ENCODE measurements at places on chromosomes 5 and 9.
A peak's percentile ranks its signal among the peaks of the same experiment; 100 is the strongest.

- no peak for DNase-seq
Observed at GRCh38 chr9:108351571-108351970, 504.2 kb downstream of the ACTL7B start.

GRCh38 chr9:116243708-116244107, 90.1 kb downstream of the PAPPA start:
- no peak for DNase-seq

DNA sequence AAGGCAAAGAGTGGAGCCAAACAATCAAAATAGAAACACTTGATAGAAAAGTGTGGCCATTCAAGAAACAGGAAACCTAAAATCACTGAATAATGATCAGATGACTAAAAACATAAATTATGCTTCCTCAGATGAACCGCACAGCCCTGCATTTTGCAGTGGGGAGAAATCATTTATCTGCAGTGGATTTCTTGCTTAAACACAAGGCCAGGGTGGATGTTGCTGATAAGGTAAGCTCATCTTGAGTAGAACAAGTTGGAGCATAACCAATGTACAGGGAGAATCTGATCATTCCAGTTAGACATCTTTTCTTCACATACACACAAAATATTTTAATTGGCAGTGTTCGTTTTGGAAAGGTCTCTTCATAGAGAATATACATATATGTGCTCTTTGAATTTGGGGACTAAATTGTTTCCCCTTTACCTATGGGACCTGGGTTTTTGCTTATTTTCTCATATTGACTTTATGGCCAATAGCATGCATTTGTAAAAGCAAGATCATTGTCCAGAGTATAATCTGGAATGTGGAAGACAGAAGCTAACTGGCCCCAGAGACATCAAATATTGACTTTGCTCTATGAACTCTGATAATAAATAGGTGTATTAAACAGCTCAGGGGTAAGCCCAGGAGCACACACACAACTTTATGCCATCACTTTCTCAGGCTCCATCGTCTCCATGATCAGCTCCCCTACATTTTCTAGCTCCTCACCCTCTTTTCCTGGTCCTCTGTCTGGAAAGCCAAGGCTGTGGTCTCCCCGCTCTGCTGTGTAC, 9.1 kb downstream of the ANKDD1B start:
- no peak for DNase-seq

GRCh38 chr5:149024943-149025342, 37.9 kb downstream of the SH3TC2 start:
- DNase-seq: no peak

DNA sequence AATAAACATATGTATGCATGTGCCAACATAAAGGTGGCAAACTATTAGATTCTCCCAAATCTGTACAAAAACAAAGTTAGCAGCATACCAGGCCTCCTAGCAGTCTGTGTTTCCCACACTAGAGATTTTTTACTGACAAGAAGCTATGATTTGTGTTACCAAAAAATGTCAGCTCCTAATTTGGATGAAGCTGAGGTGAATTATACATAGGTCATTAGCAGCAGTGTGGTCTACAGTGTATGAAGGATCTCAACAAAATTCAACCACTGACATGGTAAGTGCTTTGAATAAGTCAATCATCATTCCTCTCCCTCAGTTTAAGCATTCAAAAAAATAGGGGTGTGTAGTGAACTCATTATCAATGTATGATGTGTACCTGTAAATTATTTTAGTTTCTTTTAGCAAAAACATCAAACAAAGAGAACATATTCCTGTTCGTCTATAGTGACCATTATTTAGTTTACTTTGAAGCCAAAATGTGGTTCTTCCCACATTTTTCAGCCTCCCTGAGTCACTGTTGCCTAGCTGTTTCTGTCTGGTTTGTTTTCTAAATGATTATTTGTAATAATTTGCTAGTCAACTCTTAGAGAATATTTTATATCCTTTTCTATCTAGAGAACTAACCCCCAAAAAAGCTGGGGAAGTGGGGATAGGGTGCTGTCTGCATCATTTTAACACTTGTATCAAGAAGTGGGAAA, 52.1 kb upstream of the RGMB start:
- no peak for DNase-seq

- no peak for DNase-seq
Observed at GRCh38 chr5:159478950-159479349, 148.7 kb upstream of the IL12B start.

- DNase-seq: no peak
Observed at GRCh38 chr9:16848179-16848578, 22.3 kb downstream of the BNC2 start.

DNA sequence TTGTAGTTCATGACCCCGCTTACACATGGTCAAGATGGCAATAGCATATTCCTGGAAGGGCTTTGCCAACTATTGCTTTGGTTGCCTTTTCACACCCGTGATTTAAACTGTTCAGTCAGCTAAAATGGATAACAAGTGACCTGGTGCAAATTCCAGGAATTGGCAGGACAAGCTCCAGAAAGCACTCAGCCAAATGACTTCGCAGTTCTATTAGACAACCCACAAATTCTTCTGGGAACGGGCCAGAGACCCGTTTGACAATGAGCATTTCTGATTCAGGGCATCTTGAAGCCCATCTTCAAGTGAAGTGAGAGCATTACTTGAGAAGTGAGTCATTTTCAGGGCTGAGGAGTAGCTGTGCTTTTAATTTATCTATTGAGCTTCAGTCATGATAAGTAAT, 165.0 kb downstream of the DROSHA start:
- DNase-seq: peak; percentile 52

DNA sequence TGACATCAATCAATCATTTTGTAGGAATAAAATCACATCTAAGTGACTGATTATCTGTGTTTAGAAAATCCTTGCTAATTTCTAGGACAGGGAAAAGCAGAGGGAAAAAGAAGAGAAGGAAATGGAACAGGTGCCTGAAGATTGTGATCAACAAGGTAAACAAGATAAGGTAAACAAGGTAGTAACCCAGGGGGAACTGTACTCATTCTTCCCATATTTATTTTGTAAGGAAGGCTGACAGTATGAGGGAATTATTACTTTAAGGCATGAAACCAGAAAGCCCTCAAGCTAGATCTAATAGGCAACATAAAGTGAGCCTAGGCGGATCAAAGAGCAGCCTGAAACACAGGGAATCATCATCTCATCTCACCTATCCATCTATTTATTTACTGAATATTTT, 231.1 kb downstream of the MLLT3 start:
- no peak for DNase-seq

DNA sequence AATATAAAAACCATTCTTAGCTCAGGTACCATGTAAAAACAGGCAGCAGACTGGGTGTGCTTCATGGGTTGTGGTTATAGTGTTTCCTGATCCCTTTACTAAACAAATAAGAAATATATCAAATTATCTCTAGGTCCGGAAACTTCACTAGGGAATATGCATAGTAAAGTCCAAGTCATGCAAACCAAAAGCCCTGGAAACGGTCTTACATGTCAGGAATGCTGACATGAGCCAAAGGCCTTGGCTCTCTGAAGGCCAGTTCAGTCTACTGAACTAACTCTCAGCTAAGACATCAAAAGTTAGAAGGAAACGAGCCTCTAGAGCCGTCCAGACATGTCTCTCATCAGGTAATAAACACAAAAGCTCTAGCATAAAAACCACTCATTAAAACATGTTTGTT, 778.9 kb upstream of the ZNF608 start:
- DNase-seq: no peak

GRCh38 chr9:134792627-134793026, 88.0 kb upstream of the FCN2 start:
- no peak for DNase-seq

- DNase-seq: no peak
Observed at GRCh38 chr9:14438232-14439021, 124.5 kb upstream of the NFIB start.

DNA sequence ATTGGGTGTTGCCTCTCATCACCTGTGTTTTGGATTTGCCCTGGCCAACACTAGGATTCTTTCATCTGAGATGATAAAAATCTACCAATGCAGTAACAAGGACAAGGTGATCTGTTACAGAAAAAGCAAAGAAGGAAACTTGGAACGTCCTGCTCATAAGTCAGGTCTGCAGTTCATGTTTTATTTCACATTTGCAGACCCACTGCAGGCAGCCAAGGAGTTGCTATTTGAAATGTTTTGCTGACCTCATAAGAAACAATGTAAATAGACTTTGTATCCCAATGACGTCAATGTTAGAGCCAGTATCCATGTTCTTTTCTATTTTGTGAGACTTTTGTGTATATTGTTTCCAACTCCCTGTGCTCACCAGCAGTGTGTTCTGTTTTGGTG, 312.9 kb downstream of the DEPDC1B start:
- DNase-seq: no peak

GRCh38 chr9:77374266-77374665, 196.9 kb downstream of the VPS13A start:
- no peak for DNase-seq

DNA sequence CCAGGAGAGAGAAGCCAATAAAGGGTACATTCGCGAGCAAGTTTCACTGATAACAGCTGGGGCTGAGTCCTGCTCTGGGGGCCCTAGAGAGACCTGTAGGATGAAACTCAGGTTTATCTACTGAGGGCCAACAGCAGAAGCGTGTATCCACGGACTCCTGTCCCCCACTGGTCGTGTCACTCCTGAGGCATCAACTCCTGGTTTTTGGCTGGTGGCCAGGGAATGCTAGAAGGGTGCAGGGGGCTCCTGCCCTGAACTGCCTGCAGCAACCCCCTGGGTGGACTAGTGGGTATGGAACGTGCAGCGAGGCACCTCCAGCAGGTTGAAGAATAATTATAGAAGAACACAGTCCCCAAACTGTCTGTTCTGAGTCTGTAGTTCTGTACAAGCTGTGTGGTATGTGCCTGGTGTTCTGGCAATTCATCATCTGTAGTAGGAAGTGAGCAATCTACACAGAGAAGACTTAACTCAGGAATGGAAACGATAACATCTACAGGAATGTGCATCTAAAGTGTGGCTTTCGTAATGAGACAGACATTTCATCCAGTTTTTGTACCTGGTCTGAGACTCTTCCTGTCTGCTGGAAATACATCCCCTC, 64.5 kb upstream of the GNA14 start:
- DNase-seq: peak; percentile 40

GRCh38 chr9:13131991-13132390, 147.5 kb downstream of the MPDZ start:
- no peak for DNase-seq

DNA sequence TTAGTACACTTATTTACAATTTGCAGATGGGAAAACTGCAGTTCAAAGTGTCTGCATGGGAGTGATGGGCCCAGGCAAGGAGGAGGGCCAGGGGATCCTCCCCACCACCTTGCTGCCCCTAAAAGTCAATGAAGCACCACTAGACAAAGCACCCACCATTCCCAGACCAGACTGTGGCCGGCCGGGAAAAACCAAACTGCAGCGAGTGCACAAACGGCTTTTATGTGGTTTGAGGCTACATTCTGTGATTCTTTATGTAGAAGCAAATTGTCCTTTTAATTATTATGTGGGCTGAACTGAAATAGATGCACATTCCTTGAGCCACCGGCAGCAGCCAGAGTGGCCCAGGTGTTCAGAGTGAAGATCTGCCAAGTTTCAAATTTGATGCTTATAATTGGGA, 585.3 kb upstream of the KLF4 start:
- no peak for DNase-seq

DNA sequence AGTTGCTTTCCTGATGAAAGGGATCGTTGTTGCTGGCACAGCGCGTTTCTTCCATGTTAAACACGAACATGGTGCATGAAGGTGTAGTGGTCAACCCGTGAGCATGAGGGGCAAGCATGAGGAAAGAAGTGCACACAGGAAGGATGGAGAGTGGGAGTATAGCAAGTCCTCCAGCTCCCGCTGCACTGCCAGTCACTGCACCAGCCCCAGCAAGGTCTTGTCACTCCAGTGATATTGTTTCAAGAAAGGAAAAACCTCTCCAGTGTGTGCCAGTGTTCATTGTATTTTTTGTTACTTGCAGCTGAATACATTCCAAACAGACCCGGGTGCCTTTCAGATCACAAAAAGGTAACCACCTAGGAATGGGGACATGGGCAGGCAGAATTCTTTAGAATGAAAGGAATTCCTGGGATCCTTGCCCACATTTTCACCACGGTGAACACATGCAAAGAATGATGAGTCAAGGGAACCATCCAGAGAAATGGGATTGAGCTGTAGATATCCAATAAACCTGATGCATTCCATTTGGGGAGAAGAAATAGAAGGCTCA, 186.3 kb downstream of the AOPEP start:
- no peak for DNase-seq

DNA sequence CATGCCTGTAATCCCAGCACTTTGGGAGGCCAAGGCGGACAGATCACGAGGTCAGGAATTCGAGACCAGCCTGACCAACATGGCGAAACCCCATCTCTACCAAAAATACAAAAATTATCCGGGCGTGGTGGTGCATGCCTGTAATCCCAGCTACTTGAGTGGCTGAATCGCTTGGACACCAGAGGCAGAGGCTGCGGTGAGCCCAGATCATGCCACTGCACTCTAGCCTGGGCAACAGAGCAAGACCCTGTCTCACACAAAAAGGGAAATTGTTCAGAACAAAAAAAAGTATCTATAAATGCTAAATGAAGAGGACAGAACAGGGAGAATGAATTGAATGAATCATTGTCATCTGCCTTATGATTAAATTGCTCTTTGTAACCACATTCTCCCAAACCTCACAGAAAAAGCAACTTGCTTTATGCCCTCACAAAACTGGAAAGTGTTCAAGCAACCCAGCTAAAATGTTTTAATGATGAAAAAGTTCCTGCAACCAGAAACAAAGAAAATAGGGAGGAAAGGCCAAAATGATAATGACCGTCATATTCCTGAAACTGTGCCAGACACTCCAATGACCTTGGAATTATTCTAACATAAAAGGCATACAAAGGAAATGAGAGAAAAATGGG, 83.7 kb downstream of the SERINC5 start:
- DNase-seq: no peak

- no peak for DNase-seq
Observed at GRCh38 chr9:72636621-72637020, 115.2 kb downstream of the TMC1 start.

DNA sequence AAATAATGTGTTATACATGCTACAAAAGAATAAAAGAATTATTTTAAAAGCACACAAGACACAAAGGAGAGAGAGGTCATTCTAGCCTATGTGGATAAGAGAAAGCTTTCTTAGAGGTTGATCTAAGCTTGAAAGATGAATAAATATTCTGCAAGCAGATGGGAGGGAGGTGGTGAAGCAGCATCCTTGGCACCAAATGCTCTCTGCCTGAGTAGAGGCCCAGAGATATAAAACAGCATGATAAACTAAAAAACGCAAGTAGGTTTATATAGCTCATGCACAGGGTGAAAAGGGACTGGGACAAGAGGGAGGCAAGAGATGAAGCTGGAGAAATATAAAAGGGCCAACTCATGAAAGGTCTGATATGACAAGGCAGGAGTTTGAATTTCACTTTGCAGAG, 283.2 kb upstream of the POU5F2 start:
- no peak for DNase-seq

- DNase-seq: peak; percentile 26
Observed at GRCh38 chr5:141778206-141778605, 96.2 kb upstream of the ARAP3 start.

- peak; percentile 35 for DNase-seq
Observed at GRCh38 chr5:132180134-132180745, 47.4 kb downstream of the P4HA2 start.

Measured in GM04504 (cell line).